Tibial artery (tissue), 4 donors: ENCODE measurements at places on chromosomes 5 and 9.

- no peak for DNase-seq
Observed at GRCh38 chr5:107675201-107675600, 4.5 kb upstream of the EFNA5 start.

GRCh38 chr9:132116583-132116982, 36.9 kb upstream of the MED27 start:
- DNase-seq, result no peak

DNA sequence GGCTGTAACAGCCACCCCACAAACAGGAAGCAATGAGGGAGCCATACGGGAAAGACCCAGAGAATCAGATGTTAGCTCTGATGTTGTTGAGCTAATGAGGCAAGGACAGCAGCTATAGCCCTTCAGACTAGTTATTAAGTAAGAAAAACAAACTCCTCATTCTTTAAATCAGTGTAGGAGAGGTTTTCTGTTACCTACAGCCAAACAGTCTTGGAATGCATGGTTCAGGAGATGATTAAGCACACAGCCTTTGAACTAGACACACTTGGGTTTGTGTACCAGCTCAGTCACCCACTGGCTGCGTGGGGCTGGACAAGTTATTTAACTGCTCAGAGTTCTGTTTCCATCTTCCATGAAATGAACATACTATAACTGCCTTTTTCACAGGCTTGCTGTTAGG, 68.1 kb downstream of the SPOCK1 start:
- DNase-seq, result no peak

DNA sequence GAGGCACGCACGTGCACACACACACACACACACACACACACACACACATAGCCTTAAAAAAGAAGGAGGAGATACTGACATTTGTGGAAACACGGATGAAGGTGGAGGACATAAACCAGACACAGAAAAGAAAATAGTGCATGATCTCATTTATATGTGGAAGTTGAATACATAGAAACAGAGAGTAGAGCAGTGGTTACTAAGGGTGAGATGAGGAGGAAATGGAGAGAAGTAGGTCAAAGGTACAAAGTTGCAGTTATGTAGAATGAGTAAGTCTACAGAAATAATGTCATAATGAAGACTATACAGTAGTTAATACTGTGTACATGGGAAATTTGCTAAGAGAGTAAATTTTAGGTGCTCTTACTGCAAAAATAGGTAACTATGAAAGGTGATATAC, 412.2 kb upstream of the CDH9 start:
- DNase-seq, result no peak

DNA sequence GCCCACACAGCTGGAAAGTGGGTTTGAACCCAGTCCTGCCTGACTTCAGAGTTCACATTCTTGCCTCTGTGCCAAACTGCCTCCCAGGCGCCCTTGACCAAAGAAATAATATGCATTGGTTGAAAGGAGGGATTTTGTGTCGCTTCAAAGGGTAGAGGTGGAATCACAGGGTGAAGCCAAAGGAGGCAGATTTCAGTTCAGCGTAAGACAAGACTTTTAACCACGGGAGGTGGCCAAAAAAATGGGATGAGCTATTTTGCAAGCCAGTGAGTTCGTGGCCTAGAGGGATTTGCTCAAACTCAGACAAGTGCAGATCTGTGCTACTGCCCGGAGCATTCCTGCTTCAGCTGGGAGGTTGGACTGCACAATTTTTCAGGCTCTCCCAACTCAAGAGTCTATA, 57.6 kb upstream of the RANBP3L start:
- no peak for DNase-seq

DNA sequence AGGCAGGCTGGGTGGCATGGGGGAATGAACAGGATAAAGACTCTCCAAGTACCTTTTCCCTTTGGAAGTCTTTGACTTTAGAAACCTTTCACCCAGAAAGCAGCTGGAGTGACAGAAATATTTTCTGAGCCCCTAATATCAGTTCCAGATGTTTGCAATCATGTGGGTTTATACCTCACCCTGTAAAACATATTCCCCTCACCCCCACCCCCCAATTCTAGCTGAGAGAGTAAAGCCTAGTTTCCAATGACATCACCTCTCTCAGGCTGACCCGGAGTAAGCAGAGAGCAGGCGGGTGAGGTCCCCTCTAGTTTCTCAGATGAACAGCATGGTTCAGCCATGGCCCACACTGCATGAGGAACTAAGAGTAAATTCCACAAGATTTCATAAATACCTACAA, 82.9 kb upstream of the TRIM32 start:
- DNase-seq, result no peak

DNA sequence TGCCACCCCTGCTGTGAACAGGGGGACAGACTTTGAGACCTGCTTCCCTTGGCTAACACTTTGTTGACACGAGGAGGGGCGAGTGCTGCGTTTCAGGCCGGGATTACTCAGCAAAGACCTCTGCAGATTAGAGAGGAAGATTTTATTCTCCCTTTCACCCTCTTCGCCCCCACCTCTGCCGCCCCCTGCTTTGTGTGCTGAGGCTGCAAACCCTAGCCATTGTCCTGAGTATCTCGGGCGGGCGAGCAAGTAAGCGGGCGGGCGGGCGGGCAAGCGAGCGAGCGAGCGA, 6.0 kb downstream of the ISL1 start:
- no peak for DNase-seq
